ENCODE measurements at places on chromosomes 7 and 10.

DNA sequence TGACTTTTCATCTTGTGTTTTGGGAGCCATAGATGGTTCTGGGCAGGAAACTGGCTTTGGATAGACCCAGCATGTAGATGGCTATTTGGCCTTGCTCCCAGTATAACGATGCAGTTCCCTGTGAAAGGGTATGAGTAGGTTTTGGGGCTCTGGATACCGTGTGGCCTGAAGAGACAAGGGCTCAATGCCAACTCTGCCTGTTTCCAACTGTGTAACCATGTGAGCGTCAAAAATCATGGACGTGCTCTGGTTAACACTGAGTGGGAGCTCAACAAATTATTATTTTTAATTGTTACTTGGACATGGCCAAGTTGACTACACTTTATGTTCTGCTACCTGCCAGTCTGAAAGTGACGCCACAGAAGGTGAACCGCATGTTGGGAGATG is 41.8 kb downstream of the EGFR start:
- no peak for DNase-seq

DNA sequence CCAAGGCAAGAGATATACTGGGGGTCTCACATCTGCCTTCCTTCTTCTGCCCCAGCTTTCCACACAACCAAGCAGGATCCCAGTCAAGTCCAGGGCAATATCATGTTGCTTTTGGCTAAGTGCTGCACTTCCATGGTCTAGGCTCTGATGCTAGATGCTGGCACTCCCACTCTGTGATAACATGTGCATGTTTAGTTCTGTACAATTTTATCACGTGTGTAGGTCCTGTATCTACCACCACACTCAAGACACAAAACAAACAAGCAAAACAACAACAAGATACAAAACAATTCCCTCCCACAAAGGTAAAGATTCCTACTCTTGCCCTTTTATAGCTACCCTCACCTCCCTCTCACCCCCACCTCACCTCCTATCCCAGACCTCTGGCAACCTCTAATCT is 105.6 kb upstream of the HABP2 start:
- DNase-seq = no peak

DNA sequence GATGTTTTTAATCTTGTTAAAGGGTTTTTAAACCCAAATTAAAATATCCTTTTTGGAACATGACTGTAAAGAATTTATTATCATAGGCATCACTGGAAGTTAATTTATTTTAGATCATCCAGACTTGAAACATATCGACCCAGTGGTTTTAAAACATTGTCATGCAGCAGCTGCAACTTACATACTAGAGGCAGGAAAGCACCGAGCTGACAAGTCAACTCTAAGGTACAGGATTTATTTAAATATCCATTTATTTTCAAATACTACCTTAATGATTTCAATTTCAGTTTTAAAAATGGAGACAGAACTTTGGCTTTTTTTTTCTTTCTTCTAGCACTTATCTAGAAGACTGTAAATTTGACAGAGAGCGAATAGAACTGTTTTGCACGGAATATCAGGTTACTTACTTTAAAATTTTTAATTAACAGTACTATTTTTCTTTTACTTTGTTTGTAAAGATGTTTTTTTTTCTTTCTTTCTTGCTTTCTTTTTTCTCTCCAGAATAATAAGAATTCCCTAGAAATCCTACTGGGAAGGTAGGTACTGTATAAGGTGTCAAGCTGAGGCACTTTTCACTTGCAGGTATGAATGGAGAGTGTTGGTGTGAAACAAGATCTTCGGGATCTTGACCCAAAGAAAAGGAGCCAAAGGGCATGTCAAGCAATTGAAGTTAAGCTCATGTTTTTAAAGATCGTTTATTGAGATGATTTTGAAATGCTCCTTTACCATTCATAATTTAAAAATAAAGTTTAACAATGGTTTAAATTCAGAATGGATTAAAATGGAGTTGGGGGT is 1.8 kb downstream of the COMMD3 start:
- DNase-seq = no peak

GRCh38 chr7:151091431-151091830 is 5.2 kb downstream of the AGAP3 start:
- DNase-seq = no peak

GRCh38 chr7:7931626-7932025 is 37.0 kb upstream of the GLCCI1 start:
- DNase-seq = no peak

GRCh38 chr10:32408690-32409089 is 37.2 kb upstream of the CCDC7 start:
- DNase-seq = no peak

DNA sequence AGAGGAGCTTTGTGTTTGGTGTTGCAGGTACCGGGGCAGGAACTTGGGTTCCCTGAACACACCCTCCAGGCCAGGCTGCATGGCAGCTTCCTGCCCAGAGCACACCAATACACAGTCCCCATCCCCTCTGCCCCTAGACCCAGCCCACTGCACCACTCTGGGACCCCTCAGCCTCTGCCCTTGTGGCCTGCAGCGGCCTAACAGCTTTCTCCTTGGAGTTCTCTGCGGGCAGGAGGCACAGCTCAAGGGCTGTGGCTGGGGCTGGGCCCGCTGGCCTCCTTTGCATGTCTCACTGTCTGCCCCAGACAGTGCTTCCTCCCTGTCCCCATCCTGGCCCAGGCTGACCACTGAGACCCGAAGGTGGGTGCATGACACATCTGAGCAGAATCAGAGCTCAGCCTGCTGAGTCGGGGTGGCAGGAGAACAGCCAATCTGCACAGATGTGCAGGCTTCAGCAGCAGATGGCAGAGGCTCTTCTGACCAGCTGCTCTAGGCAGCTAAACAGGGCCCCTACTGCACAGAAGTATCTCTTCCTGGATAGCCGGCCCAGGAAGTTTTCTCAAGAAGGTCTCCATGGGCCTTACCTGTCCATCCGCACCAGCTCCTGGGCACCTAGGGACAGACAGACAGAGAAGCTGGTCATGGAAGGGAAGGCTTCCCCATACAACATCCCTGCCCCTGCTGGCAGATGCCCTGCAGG is 20.8 kb downstream of the VSIR start:
- no peak for DNase-seq

DNA sequence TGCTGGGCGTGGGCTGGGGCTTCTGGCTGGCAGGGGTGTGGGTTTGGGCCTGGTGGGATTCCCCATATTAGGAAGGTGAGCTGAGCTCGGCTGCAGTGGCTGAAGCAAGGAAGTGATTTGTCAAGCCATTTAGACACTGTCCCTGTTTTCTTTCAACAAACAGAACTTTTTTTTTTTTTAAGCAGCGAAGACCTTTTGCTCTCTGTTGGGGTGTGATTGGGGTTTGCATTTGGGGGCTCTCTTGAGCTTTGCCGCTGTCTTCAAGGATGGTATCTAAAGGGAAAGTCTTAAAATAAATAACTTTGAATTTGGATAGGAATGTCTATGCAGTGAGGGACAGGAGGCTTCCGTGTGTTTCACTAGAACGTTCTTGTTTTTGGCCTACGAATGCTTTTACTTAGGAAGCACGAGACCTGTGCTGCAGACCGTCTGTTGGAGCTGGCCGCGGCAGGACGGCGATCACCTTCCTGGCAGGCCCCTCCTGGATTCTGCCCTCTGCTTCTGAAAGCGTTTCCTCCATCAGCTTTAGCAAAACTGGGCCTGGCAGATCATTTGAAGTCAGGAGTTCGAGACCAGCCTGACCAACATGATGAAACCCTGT is 43.9 kb downstream of the FOXK1 start:
- DNase-seq = no peak

DNA sequence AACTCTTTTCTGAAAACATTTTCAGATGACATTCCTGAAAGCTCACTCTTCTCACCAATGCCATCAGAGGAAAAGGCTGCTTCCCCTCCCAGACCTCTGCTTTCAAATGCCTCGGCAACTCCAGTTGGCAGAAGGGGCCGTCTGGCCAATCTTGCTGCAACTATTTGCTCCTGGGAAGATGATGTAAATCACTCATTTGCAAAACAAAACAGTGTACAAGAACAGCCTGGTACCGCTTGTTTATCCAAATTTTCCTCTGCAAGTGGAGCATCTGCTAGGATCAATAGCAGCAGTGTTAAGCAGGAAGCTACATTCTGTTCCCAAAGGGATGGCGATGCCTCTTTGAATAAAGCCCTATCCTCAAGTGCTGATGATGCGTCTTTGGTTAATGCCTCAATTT is 16.5 kb downstream of the ANLN start:
- DNase-seq = no peak

- no peak for DNase-seq
These were observed 10.4 kb downstream of the VCL start for GRCh38 chr10:74008212-74008731.

DNA sequence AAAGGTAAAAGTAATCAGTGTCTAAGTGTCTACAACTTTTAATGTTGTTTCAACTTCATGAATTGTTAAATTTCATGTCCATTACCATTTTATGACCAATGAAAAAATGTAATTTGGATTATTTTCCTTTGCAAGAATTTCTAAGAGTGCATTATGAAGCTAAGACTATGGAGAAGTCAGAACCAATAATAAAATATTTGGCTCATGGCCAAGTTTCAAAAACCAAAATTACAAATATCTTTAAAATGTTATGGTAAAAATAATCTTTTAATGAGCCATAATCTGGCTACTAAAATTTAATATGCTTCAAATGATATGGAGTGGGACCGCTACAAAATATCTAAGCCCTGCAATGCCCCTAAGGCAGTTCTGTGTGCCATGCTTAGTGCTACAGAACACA is 294.1 kb upstream of the SMIM30 start:
- DNase-seq = no peak

DNA sequence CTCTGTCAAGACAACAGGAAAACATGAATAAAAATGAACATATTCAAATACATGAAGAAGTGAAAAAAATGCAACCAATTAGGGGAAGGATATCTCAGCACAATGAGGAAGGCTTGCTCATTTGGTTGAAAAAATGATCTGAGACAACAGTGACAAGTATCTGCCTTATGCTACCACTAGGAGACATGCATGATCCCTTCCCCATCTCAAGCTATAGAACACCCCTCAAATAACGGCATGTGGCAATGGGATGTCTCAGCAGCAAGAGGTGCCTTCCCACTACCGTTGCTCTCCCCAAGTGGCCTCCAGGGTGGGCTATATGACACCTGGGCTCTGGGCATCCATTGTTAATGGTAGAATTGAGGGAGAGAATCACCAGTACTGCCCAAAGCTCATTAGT is 98.1 kb upstream of the RSU1 start:
- no peak for DNase-seq

GRCh38 chr7:14635955-14636354 is 266.6 kb downstream of the DGKB start:
- DNase-seq = no peak

GRCh38 chr7:26369593-26369992 is 77.9 kb downstream of the SNX10 start:
- DNase-seq = no peak

DNA sequence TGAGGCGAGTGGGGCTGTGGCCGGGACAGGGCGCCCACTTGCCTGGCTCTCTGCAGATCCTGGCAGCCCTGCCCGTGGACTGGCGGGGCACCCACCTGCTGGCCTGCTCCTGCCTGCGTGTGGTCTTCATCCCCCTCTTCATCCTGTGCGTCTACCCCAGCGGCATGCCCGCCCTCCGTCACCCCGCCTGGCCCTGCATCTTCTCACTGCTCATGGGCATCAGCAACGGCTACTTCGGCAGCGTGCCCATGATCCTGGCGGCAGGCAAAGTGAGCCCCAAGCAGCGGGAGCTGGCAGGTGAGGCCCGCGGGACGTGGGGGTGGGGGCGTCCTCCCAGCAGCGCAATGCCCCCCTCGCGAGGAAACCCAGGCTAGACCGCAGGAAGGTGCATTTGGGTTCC is 17.6 kb downstream of the SLC29A4 start:
- no peak for DNase-seq

GRCh38 chr7:110693344-110693743 is 397.6 kb upstream of the LRRN3 start:
- DNase-seq = no peak

GRCh38 chr7:24469118-24469517 is 104.1 kb upstream of the PALS2 start:
- DNase-seq = no peak

DNA sequence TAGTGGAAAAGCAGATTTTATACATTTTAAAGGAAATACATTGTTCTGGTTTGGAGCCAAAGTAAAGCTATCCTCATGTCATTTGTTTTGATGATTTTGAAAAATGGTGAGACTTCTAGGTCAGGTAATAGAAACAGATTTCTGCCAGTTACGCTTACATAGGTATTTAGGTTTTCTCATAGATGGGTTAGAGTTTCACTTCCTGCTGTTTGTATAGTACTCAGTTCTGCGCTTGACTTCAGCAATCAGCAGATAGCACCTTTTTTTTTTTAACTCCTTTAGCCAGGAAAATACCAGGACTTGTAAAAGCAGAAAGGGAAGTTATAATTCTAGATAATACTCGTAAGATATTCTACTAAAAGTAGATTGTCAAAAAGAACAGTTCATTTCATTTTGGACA is 209.8 kb upstream of the POM121L12 start:
- DNase-seq = no peak

DNA sequence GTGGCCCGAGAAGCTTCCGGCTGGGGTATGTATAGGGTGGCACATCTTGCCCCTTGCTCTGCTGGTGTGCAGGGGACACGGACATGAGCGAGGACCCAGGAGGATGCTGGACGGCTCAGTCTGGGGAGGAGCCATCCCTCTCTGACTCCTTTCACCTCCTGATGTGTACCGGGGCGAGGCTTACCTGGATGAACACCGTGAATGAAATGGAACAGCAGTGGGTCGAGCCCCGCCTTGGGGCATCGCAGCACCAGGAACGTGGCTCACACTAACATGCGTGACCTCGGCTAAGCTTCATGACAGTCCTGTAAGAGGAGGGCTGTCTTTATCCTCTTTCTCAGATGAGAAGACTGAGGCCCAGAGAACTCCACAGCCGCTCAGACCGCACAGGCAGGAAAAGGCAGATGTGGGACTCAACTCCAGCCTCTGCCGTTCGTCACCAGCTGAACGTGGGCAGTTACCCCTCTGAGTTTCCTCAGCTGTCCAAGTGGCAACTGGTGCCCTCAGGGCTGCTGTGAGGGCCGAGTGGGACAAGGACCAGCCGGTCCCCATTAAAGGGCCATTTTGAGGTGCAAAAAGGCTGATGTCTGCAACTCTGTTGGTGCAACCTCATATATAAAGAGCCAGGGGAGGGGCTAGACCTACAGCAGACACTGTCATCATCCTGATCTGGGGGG is 54.5 kb downstream of the INSIG1 start:
- DNase-seq = no peak

- no peak for DNase-seq
These were observed 28.3 kb downstream of the FZD9 start for GRCh38 chr7:73461782-73462285.

DNA sequence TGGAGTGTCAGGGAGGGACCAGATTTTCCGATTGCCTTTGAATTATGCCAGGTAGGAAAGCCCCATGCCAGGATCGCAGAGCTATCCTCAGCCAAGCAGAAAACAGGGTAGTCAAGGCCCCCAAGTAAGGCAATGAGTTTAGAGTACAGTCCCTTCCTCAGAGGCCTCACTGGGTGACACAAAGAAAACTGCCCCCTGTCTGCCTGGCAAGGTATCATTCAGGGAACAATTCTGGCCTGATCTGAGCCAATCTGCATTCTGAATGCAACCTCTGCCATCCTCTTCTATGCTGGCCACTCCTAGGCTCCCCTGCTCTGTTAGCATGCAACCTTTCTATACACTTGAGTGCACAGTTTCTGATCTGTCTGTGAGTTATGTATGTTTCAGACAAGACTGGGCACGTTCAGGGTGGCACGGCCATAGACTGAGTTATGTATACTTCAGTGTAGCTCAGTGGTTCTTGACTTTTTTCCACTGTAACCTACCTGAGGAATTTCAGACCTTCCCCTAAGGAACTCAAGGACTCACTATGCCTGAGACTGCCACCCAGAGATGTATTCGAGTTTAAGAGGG is 336.8 kb downstream of the PLXNA4 start:
- DNase-seq = no peak

GRCh38 chr10:86658261-86658741 is 4.0 kb downstream of the OPN4 start:
- DNase-seq = no peak

Data from stimulated activated CD4-positive, alpha-beta T cell treated with anti-CD3 and anti-CD28 coated beads, TNF-alpha, amount 100 ng/mL, for 48 hours (primary cell).